DMS 273 treated with DMSO at 0.1 percent for 48 hours (cell line): ENCODE measurements at places on chromosomes 4 and X.

DNA sequence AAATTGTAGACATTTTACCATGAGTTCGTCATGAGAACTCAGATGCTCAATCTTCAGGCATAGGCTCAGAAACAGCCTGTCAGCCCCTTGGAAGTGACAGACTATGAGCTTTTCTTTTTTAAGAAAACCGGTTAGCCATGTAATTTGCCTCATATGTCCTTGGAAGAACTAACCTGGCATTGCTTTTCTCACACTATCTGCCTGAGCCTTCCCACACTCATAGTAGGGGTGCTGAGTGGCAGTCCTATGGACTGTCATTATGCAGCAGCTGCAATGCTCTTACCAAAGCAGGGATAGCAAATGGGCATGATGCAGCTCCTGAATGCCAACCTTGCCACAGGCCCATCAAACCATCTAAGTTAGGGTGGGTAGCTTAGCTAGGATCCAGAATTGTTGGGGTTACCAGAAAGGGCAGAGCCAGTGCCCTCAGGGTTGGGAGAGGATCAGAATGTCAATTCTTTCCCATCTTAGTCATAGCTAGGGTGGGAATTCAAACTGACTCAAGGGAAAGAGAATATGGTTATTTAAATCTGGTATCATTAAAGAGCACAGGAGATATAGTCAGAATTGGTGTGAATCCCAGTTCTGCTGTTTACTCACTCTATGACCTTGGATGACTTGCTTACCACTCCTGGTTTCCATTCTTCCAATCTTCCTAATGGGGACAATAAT is 230.6 kb upstream of the CPEB2 start:
- DNase-seq = no peak

DNA sequence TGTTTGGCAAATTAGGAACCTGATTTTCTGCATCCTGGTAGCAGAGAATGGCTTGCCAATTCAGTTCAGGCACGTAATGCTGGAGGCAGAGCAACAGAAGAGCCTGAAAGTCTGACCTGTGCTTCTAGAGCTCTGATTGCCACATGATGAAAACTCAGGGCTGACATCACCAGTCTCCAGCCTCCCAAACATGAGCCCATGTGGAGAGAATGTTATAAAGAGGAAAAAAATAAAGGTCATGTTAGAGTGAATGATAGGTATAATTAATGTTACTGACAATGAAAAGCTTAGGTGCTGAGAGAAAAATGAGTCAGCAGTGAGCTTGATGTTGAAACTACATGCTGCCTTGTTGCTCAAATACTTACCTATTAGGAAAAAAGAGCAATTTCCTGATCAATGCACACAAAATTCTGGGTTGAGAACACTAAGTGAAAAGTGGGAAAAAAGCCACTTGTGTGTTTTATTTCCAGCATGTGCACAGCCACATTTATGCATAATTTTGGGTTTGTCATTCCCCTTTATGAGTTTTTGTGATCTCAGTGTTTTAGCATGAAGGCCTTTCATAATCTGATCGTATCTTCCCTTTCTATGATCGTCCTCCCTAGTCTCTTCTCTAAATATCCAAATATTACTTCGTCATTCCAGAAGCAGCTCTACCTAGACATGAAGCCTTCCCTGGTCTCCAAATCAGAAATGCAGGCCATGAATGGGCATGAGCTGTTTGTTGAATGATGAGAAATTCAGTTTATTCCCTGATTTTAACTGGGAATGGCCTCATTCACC is 113.3 kb upstream of the CPEB2 start:
- no peak for DNase-seq

DNA sequence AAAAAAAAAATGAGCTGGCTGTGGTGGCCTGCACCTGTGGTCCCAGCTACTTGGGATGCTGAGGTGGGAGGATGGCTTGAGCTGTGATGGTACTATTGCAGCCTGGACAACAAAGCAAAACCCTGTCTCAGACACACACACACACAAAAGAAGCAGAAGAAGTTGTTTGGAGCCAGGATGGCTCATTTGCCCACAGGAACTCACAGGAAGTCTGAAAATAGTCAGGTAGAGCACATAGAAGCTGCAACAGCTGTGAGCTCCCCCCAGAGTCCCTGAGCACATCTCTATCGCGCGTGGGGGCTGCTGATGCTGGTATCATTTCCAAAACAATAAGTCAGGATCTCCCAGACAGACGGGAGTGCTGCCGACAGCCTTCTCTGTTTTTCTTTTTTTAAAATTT is 13.4 kb upstream of the DHRSX start:
- DNase-seq = no peak

- no peak for DNase-seq
Observed at GRCh38 chr4:76194325-76194724, 19.3 kb downstream of the SCARB2 start.

DNA sequence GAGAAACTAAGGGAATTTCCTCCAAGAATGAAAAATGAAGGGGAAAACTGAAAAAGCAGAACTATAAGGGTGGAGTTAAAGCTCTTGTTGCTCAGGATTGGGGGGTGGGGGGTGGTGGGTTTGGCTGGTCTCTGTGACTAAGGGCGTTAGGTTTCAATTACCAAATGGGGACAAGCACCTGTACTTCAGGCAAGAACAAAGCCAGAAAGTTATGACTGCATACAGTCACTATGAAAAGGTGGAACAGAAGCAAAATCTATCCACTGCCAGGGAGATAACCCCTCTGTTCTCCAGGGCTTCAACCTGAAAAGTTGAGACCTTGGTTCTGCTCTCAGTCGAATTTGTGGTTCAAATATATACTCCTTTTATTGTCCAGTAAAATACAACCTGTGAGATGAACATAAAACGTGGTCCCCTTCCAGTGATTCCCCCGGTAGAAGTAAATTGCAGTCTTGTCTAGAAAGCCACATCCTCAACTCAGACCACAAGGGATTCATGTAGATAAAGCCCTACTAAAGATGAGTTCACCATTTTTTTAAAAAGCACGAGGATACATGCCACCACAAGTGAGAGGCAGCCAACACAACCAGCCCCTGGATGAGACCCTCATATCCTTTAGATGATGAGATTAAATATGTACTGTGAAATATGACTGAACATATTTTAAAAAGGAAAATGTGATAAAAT is 257.1 kb upstream of the RPS6KA3 start:
- DNase-seq = no peak

DNA sequence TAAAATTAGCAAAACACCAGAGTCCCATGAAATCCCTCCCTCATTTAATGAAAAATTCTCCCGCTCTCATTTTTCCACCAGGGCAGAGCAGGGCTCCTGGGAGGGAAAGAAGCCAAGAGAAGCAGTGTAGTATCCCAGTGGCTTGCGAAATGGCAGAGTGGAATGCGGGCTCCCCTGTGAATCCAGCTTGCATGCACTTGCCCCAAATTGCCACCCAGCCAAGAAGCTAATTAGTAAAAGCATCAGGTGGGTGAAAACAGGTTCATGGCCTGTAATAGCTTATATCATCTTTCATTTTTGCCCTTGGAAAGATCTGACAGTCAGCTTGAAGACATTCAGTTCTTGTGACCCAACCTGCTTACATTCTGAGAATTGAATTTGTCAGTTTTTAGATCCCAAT is 10.1 kb downstream of the AMOT start:
- no peak for DNase-seq

DNA sequence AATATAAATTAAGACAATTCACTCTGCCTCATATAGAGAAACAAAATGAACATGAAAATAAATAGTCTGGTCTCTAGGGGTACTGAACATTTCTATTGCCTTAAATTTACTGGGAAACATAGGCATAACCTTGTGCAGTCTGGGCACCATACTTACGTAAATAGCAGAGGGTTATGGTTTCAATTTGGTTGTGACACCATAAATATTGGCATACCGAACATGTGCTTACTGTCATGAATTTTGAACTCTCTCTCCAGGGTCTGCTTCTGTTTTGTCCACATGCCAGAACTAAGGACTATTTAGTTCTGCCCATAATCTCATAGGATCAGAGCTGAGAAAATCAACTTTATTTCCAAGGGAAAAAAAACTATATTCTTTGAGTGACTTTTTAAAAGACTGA is 17.6 kb downstream of the PDGFC start:
- DNase-seq = no peak

GRCh38 chrX:109862433-109862832 is 129.4 kb upstream of the ACSL4 start:
- DNase-seq = no peak

- DNase-seq = no peak
Observed at GRCh38 chrX:150334100-150334499, 29.0 kb upstream of the MAMLD1 start.

- DNase-seq = no peak
Observed at GRCh38 chr4:163476761-163477438, 3.3 kb upstream of the TKTL2 start.

DNA sequence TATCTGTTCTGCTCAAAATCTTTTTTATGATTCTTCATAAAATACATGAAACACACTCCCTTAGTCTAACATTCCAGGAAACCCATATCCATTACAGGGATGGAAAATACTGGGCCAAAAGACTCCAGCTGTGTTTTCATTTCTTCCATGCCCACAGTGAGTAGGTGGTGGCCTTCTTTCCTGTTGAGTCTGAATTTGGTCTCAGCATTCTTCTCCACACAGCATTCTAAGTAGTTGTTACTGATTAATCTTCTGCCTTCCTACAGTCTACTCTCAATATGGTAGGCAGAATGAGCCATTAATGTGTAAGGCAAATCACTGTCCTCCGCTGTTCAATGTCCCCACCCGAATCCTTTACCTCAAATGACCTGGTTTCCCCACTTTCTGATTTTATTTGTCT is 370.6 kb upstream of the RPS6KA3 start:
- no peak for DNase-seq

- DNase-seq = no peak
Observed at GRCh38 chrX:123803331-123803983, 56.4 kb upstream of the XIAP start.

GRCh38 chr4:84451546-84451945 is 47.5 kb downstream of the NKX6-1 start:
- DNase-seq = no peak

GRCh38 chr4:60683973-60684372 is 516.2 kb upstream of the ADGRL3 start:
- no peak for DNase-seq

GRCh38 chrX:130829526-130830515 is 73.2 kb downstream of the ENOX2 start:
- no peak for DNase-seq

DNA sequence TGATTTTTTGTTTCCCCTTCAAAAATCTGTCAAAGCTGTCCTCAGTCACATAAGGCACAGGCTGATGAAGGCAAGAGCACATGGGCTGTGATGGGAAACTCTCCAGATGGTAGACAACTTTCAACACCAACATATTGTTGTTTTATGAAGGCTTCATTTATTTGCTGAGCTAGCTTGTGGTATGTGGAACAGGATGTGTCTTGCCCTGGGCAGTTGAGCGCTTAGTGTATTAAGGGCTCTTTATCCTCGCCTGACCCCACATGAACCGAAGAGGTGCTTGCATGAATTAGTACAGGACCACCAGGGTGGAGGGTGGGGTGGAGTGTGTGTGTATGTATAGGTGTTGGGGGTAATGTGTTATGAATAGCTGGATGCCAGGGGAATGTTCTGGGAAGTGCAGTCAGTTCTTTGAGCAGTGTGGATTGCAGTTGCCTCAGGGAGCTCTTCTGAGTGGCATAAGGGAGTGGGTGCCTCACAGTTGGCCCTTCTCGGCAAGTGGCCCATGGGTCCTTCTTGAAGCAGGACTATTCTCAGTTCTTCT is 103.1 kb downstream of the PHEX start:
- peak; percentile 82 for DNase-seq

- peak; percentile 14 for DNase-seq
Observed at GRCh38 chrX:120559804-120560203, 958 bp downstream of the CUL4B start.

- no peak for DNase-seq
Observed at GRCh38 chr4:187075514-187075913, 351.9 kb upstream of the FAT1 start.

DNA sequence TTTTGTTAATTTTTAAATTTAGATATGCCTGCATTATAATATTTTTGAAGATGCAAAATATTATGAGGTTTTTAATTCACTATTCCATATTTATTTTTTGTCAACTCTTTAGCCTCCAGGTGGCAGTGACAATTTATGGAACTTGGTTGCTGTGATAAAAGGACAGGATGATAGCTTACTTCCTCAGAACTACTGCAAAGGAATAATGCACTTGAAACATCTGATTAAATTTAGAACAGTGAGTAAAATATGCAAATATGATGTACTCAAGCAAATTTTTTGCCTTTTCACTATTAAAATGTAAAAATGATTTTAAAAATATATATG is 45.1 kb downstream of the SPATA4 start:
- DNase-seq = no peak

DNA sequence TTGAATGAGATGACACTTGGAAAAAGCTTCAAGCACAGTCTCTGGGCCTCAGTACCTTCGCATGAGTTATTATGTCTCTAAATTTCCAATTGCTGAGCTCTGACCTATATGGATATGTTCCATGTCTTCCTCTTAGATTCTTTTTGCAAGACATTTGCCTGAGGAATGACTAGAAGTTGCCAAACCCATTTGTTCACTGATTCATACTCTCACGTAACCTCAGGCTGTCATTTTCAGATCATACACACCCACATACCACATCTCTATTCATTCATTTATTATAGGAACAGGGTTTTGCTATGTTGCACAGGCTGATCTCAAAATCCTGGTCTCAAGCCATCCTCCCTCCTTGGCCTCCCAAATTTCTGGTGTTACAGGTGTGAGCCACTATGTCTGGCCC is 2137.1 kb upstream of the TENM3 start:
- no peak for DNase-seq
